ENCODE measurements at places on chromosomes 11 and 22.

DNA sequence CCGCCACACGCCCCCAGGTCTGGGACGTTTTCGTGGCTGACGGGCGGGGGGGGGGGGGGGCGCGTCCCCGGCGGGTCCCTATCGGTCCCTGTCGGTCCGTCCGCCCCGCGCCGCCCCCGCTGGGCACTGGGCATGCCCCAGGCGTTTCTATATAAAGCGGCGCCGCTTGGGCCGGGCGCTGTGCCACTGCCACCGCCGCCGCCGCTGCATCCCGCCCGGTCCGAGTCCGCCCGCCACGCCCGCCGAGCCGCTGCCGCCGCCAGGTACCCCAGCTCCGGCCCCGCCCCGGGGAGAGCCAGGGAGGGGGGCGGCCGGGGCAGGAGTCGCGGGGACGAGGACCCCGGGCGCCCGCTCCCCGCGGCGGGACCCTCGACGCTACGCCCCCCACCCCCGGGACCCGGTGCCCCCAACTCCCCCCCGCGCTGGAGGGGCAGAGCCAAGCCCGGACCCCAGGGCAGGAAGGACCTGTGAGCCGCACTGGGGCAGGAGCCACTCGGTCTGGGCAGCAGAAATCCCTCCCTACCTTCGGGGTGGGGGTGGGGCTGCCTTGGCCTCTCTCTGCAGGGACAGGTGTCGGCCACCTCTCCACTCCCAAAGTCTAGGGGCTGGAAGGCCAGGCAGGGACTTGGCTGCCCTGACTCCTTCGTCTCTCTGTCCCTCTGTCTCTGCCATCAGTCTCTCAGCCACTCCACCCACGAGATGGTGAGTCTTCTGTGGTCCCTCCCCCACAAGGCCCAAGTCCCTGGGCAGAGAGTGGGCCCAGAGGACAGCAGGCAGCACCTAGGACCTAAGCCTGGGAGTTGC is at the start of gene CARNS1:
CARNS1 (plus strand) TSS at position 178 of the 804 bp plus-strand sequence; CDS start at position 700, 522 bp downstream.
- DNase-seq = no peak

GRCh38 chr22:23803001-23803819 is 16.4 kb downstream of the SMARCB1 start:
- no peak for DNase-seq

- DNase-seq = no peak
Measured at GRCh38 chr22:40057652-40058051, 62.9 kb downstream of the FAM83F start.

GRCh38 chr11:117096201-117096991 is 1.8 kb downstream of the SIK3 start:
- peak; percentile 8 for DNase-seq
